Stimulated activated CD4-positive, alpha-beta T cell treated with anti-CD3 and anti-CD28 coated beads, Interleukin-1b, Interleukin-23, amount 100 ng/mL, for 1 hour (primary cell): ENCODE measurements at places on chromosomes 3 and 15.

DNA sequence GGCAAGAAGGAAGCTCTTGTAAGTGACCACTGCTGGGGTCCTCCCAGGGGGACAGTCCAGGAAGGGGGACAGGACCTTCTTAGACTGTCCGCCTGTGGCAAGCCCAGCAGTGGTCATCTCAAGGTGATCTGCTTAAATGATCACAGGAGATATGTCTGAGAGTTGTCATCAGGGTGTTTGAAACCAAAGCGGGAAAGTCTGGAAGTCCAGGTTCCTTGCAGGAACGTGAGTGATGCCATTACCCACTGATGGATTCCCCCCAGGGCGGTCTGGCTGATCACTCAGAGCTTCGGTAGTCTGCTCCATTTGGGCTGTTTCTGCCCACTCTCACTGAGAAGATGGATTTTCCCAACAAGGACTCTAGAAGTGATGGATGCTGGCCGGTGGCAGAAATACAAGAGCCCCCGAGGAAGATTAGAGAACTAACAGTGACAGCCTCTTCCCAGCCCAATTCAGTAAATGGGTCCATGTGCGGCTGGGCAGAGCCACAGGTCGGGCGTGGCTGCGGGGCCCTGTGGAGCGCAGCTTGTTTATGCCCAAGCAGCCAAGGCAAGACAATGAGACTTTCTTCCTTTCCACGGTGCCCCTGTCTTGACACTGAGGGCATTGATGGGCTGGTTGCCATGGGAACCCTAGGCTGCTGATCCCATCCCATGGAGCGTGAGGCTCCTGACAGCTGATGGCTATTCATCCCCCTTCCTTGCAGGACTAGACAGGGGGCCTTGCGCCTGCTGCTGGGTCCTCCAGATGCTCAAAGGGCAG, 9.5 kb downstream of the PCSK6 start:
- no peak for DNase-seq

- no peak for DNase-seq
Measured at GRCh38 chr3:114933407-114933806, 213.7 kb downstream of the ZBTB20 start.

- DNase-seq, result no peak
Measured at GRCh38 chr15:89963301-89964231, 37.6 kb upstream of the ZNF710 start.

- no peak for DNase-seq
Measured at GRCh38 chr3:71360180-71360579, 223.3 kb downstream of the FOXP1 start.

DNA sequence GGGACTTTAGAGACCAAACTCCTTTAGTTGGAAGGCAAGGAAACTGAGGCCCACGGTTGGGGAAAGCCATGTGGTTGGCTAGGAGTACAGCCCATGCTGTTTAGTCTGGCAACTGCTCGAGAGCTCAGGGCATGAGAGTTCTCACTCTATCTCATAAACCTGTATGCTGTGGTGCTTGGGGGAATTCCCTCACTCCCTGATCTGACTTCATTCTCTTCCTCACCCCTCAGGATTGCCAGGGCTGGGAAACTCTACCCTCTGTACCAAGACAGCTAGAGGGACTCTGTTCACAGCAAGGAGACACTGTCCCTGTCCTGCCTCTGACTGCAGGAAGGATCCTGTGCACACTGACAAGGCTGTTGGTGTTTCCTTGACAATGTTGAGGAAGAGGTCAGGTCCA, 230.2 kb downstream of the ZNF621 start:
- no peak for DNase-seq

GRCh38 chr3:61740494-61740893, 179.1 kb downstream of the PTPRG start:
- no peak for DNase-seq

GRCh38 chr3:39990532-39990931, 181.1 kb downstream of the MYRIP start:
- no peak for DNase-seq

GRCh38 chr3:131216801-131217200, 164.8 kb upstream of the NUDT16 start:
- DNase-seq, result no peak

- DNase-seq, result no peak
Measured at GRCh38 chr3:100425316-100425715, 24.0 kb downstream of the LNP1 start.

GRCh38 chr3:11655196-11655928, 11.6 kb upstream of the VGLL4 start:
- no peak for DNase-seq

DNA sequence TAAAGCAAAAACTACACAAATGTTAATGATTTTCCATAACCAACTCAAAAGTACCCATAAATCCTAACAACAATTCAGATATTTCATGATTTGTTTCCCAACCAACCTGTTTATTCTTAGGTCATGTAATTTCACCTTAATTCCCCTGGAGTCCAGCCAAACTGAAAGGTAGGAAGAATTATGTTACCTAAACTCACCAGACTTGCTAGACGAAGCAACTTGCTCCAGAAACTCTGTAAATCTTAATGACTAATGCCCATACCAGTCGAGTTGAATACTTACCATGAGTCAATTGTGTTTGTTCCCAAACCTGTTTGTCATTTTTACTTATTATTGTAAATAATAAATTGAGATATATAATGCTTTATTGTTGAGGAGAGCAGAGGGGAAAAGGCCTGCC, 1030.0 kb downstream of the TBL1XR1 start:
- DNase-seq, result no peak

GRCh38 chr15:41919954-41920538, 26.2 kb upstream of the SPTBN5 start:
- DNase-seq, result no peak

DNA sequence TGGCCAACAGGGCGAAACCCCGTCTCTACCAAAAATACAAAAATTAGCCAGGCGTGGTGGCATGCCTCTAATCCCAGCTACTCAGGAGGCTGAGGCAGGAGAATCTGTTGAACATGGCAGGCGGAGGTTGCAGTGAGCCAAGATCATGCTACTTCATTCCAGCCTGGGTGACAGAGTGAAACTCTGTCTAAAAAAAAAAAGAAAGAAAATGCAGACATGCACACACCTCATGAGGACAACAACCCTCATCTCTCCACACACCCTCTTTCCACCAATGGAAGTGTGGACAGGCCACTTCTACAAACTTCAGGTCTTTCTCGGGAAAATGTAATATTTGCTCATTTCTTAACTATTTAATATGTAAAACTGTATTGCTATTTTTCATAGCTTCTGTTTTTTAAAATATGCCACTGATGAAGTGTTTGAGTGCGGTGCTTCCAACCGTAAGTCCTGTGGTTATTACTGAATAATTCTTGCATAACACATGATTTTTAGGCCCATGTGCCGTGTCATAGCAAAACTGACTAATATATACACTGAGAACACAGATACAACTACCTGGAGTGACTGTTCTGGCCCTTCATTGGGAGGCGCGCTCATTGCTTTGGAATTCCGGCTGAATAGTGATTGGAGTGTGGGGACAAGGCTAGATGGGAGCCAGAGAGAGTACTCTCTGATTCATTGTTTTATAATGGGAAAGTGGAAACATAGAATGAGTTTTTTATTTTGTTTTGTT, 23.1 kb downstream of the LRRC31 start:
- DNase-seq, result no peak

DNA sequence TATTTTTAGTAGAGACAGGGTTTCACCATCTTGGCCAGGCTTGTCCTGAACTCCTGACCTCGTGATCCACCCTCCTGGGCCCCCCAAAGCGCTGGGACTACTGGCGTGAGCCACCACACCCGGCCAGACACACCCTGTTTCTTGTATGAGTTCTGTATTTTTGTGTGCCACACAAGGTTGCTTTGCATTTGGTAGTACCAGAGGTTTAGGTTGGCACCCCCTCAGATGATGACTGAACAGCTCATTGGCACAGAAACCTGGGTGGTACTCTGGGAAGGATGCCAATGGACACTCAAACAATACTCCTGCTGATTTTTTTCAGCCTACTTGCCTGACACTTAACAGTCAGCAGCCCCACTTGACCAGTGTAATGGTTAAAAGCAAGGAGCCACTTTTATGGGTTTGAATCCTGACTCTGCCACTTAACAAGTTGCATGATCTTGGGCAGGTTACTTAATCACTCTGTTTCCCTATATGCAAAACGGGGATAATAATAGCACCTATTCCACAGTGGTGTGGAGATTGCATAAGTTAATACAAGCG, 39.2 kb upstream of the BCL2A1 start:
- no peak for DNase-seq

DNA sequence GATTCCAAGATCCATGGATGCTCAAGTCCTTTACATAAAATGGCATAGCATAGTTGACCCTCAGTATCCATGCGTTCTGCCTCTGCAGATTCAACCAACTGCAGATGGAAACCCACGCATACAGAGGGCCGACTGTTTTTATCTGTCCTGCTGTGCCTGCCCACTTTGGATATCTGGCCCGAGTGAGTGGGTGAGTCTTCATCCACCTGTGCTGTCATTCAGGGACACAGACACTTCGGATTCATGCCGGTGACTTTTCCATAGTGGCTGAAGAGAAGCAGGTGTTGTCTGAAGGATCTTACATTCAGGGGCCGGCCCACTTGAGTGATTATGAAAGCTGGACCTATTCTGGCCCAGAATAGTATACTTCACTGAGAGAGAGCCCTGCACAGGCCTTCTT, 85.1 kb downstream of the RYR3 start:
- no peak for DNase-seq

GRCh38 chr3:37111199-37111598, 63.2 kb downstream of the LRRFIP2 start:
- no peak for DNase-seq

DNA sequence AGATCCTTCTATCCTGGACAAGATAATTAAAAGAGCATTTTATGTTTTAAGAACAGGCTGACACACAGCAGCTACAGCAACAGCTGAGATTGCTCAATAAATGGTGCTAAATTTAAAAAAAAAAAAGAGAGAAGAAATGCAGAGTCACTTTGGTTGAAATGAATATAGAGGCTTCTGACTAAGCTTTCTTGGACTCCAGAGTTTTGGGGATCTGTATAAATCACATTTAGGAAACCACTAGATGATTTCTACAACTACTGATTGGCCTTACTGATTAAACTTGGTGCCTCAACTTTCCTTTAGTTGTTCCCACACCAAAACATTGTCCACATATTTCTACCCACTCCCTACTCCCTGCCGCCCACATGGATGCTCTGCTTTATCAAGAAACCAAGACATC, 132.9 kb upstream of the ZBTB20 start:
- no peak for DNase-seq

GRCh38 chr3:154967090-154967489, 113.0 kb upstream of the MME start:
- DNase-seq, result no peak

DNA sequence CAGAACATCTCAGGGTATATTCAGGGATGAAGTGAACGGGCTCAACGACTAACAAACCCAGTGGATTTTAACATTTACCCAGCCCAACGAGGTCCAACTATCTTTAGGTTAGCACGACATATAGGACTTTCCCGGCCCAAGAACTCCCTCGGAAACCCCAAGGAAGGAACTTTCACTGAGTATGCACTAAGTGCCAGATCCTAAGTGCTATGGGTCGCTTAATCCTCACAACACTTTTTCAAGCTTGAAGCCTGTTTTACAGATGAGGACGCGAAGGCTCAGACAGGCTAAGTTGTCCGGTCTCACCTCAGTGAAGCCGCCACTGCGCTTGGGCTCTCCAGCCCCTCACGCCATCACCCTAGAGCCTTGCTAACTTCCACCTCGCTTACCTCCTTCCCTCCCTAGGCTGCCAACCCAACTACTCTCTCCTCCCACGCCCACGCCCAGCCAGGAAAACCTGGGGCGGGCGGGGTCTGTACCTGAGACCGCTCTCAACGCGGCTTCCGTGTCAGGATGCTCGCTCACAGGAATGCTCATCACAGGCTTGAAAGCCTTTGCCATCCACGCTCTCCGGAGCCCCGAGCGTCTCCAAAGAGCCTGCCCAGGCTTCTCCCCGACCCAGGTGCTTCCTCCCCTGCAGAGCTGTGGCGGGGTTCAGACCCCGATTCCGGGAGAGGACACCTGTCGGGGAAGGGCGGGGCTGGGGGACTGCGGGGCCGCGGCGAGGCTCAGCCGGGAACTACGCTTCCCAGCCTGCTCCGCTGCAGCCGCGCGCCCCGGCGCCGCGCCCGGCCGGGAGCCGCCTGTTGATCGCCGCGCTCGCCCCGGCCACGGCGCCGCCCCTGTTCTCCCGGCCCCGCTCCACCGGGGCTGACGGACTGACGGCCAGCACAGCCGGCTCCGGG, at the start of gene TMOD2:
TMOD2 (plus strand) TSS at position 806 of the 905 bp plus-strand sequence. CDS start 14,845 bp downstream, outside the sequence.
- no peak for DNase-seq
